ENCODE measurements at places on chromosomes 3 and 15.

GRCh38 chr3:68342426-68342825 lies 589.9 kb downstream of the TAFA4 start:
- DNase-seq: no peak

DNA sequence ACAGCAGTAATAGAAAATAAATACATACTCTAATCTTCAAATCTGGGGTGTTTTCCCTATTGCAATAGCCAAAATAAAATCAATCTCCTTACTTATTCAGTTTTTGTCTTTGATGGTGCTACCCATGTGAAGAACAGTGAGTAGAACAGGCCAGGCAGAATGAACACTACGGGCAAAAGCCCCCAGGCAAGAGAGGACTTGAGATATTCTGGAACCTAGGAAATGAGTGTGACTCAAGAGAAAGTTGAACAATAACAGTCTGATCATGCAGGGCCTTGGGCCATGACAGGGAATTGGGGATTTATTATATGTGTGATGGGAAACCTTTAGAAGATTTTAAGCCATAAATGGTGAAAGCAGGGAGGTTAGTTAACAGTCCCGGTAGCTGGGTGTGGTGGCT lies 14.0 kb upstream of the DUT start:
- DNase-seq: no peak

GRCh38 chr3:50655009-50655830 lies 19.5 kb upstream of the DOCK3 start:
- no peak for DNase-seq

DNA sequence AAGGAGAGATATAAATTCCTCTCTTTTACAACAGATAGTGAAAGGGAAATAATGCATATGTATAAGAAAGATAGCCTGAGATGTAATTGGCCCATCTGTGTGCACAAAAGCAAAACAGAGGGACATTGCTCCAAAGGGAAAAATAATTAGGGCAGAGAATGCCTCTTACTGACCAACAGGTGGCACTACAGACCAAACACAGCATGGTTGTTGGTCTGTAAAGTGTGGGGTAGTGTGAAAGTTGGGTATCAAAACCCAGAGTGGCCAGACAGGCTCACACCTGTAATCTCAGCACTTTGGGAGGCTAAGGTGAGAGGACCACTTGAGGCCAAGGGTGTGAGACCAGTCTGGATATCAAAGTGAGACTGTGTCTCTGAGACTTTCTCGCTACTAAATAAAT lies 4.5 kb upstream of the TLNRD1 start:
- DNase-seq: no peak

DNA sequence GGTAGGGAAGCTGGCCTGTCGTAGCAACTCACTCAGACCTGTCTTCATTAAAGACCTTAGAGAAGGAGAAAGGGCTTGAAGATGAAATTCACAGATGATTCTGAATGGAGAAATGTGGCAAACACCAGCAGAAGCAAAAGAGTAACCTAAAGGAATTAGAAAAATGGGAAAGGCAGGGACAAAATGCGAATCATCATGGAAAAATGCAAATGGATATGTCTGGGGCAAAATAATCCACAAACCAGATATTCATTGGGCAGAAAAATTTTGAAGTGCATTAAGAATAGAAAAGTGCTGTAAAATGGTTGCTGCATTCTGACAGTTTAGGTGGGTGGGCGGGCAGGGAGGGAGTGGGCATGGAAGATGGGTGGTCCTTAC lies 156.9 kb upstream of the RASGRP1 start:
- no peak for DNase-seq

- DNase-seq: no peak
Observed at GRCh38 chr15:101232677-101233076, 19.2 kb downstream of the CHSY1 start.

- no peak for DNase-seq
Observed at GRCh38 chr3:76405196-76405595, 619.8 kb upstream of the ZNF717 start.

GRCh38 chr3:153339065-153339464 lies 177.0 kb downstream of the RAP2B start:
- DNase-seq: no peak

GRCh38 chr3:122510878-122511535 lies 3.7 kb downstream of the KPNA1 start:
- no peak for DNase-seq

DNA sequence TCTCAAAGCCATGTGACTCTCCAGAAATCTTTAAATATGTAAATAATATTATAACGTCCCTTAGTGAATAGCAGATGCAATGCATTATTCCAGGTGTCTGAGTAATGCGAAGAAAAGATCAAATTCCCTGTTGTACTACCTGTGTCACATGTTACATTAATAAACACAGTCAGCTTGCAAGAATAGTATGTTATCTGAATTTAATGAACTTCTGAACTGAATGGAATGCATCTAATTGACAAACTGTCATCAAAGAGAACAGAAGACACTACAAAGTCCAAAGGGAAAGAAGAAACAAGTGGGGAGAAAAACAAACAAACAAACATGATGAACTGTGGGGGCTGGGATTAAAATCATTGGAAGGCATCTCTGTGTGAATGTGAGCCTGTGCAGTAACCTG lies 508.8 kb downstream of the LPP start:
- DNase-seq: no peak

DNA sequence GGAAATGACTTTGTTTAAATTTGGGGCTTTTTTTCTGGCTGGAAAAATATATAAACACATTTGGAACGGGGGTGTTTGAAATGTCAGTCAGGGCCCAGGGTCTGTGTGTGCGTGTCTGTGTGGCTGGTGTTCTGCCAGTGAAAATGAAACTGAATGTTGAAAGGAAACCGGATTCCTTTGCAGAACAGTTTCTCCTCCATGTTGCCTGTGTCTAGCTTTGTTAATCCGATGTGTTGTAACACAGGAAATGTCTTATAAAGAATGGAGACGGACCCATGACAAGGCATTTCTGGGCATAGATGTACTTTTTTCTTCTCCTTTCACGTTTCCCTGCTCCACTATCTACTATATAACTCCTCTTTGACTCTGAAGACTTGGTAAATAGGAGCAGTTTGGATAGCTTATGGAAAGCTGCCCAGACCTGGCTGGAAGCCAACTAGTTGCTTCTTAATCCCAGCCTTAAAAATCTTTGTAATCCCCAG lies 2.8 kb downstream of the SQOR start:
- peak; percentile 42 for DNase-seq

DNA sequence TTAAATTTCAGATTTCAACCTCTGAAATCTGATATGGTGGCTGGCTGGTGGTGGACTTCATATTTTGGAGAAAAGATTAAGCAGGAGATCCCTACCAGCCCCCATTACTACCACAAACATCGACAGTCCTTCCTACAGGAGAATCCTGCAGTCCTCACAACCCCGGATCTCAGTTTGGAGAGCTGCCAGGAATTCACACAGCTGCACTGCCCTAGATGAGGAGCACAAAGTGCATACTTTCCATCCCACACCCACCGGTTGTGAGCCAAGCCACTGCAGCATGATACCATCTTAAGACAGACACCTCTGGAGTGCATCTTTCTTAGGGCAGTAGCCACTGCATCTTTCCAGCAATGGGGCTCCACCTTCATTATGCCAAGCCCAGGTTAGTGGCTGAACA lies 185.5 kb upstream of the GPR149 start:
- no peak for DNase-seq

GRCh38 chr3:27740854-27741253 lies 18.7 kb upstream of the EOMES start:
- DNase-seq: no peak

DNA sequence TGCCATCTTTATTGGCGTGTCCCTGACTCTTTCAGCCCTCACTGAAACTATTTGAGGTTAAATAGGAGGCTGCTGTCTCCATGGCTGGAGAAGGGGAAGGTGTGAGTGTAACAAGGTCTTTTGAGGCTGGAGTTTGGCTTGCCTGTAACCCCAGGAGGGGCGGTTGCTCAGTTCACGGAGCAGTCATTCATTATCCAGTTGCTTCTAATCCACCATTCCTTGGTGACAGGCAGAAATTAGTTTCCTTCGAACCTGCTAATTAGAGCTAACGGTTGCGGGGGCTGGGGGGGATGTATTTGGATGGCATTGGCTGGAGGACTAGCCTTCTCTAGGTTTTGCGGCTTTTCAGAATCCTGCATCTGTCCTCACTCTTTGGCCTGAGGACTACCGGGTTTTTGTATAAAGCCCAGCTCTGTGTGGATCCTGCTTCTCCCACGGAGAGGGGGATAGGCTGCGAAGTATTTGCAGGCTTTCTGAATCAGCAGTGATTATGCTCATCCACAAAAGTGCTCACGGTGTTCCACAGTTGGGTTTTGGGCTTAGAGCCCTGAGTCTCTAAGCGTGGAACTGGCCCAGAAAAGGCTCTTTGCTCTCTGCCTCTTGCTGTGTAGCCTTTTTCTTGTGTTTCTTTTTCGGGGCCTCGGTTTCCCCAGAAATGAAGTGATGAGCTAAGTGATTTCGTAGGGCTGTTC lies 18.6 kb downstream of the FGD5 start:
- DNase-seq: no peak

GRCh38 chr3:188053710-188054380 lies 100.1 kb upstream of the LPP start:
- no peak for DNase-seq

GRCh38 chr3:188021502-188022040 lies 132.4 kb upstream of the LPP start:
- no peak for DNase-seq

GRCh38 chr15:38670128-38671005 lies 105.8 kb upstream of the RASGRP1 start:
- DNase-seq: peak; percentile 45

DNA sequence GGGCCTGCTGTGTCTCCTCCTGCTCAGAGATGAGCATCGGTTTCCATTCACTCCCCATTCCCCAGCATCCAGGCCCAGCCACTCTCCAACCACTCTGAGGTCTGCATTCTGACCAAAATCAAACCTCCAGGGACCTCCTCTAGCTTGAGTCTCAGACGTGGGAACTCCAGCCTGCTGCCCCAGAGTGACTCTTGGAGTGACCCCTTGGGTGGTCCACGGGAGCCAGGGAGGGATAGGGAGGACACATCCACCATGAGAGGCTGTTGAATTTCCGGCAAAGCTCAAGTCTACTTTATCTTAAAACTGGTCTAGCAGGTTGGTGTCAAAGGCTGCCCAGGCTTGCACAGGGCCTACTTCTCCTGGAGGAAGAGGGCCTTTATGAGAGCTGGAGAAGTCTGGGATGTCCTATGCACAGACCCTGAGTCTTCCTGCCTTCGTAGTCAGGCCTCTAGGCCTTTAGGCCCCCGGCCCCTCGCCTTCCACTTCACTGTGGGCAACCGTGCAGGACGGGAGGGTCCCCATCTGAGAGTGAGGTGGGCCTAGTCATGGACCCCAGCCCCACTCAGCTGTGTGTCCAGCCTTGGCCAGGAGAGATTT lies 8.9 kb downstream of the CISH start:
- DNase-seq: no peak

GRCh38 chr3:157103280-157103679 lies 56.7 kb downstream of the CCNL1 start:
- no peak for DNase-seq

GRCh38 chr3:197516517-197516889 lies 39.3 kb downstream of the BDH1 start:
- DNase-seq: peak; percentile 41

GRCh38 chr3:125232401-125232800 lies 19.9 kb upstream of the SLC12A8 start:
- no peak for DNase-seq

- DNase-seq: no peak
Observed at GRCh38 chr15:96230526-96231181, 99.8 kb upstream of the NR2F2 start.

DNA sequence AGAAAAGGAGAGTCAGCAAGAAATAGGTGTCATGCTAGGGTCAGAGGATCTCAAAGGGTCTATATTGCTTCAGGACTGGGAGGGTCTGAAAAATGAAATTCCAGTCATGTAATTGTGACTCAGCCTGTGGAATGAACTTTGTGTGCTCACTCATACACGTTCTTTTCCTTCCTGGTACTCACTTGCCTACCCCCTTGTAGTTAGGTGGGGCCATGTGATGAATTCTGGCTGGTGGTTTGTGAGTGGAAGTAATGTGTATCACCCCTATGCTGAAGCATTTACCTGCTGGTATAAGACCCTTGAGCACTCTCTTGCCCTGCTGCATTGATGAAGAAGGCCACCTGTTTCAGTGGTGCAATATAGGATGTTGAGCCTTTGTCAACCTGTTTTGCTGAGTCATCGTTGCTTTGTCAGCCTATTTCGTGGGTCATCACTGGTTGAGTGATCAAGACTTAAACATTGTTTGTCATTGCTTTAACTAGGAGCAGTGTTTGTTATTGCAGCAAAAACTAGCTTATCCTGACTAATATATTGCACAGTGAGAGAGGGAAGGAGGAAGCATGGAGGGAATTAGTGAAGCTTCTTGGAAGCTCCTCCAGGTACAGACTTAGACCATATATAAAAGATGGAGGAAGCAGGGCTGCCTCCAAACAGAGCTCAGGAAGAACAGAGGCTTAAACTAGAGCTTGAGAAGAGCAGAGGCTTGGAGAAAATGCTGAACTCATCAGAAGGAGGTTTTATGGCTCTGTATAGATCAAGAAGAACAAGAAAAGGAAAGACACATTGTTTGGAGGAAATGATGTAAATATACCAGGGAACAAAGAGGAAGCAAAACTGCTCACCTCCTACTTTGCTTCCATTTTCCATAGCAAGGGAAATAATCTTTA lies 28.9 kb downstream of the TLNRD1 start:
- DNase-seq: no peak

GRCh38 chr15:60839510-60840211 lies 360.7 kb upstream of the ICE2 start:
- DNase-seq: no peak

- DNase-seq: peak; percentile 15
Observed at GRCh38 chr3:150703299-150703755, 393 bp downstream of the ERICH6 start.

DNA sequence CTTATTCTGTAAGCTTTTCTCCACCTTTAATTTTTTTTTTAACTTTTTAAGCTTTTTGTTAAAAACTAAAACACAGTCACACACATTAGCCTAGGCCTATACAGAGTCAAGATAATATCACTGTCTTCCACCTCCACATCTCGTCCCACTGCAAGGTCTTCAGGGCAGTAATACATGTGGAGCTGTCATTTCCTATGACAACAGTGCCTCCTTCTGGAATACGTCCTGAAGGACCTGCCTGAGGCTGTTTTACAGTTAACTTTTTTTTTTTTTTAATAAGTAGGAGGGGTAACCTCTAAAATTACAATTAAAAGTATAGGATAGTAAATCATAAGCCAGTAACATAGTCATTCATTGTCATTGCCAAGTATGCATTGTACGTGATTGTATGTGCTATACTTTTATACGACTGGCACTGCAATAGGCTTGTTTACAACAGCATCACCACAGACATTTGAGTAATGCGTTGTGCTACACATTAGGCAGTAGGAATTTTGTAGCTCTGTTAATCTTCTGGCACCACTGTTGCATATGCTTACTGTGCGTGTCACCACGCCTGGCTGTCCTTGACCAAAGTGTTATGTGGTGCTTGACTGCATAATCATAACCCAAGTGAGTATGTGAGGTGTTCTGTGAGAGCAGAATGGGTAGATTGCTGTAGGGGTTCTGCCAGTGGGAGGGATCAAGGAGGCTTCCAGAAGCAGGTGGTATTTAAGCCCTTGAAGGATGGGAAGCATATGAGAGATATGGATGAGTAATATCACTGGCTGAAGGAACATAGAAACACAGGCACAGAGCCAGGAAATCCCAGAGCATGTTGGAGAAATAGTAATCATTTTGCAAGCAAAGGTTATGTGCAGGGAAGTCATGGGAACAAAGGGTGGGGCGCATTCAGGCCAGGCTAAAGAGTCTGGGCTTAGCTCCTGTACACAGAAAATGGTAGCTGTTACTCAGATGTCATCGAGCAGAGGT lies 18.3 kb downstream of the FBXO22 start:
- DNase-seq: no peak

Data from activated T-cell treated with anti-CD3 and anti-CD28 coated beads for 24 hours (primary cell).